ENCODE measurements at places on chromosomes 4 and X.

- DNase-seq, result no peak
Measured at GRCh38 chrX:74453178-74453577, 31.9 kb downstream of the SLC16A2 start.

DNA sequence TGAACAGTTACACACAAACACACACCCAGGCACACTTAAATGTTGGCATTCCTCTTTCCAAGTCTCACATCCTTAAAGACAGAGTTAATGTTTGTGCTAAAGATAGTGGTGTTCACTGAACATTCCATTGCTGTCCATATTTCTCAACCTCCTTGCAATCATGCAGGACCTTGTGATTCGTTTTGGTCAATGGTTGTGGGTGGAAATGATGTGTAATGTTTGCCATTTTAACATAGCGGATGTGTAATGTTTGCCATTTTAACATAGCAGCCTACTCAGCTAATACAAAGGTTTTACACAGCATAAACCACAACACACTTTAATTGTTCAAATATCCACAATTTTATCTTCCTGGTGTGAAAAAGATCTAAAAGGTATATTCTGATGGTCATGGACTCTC lies 93.9 kb downstream of the CEP44 start:
- DNase-seq, result no peak

DNA sequence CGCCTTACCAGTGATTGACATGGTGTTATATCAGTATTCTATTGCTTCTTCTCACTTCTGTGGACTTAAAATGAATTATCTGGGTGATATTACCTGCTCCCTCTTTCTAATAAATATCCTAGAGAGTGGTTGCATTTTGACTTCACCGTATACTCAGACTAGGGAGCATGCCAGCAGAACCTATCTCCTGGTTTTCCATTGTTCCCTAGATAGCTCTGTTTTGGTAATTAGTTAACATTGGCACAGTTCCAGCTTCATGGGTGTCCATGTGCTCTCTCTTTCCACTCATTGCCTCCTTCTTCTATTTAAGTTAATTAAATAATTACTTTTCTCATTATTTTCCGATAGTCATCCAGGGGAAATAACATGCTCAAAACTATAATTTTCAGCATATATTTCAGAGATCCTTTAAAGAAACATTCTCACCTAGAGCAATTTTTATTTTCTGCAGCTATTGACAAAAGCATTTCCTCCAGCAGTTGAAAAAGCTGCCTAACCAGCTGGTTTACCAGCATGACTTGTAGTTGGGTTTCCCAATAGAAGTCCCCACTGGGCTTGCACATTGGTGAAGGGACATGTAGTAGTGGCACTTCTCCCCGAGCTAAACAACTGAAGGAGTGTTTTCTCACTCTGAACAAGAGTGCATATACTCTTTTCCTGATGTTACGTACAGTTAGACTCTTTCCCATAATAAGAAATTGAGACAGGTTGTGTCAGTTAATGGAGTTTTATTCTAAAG lies 27.9 kb upstream of the PAPSS1 start:
- no peak for DNase-seq

DNA sequence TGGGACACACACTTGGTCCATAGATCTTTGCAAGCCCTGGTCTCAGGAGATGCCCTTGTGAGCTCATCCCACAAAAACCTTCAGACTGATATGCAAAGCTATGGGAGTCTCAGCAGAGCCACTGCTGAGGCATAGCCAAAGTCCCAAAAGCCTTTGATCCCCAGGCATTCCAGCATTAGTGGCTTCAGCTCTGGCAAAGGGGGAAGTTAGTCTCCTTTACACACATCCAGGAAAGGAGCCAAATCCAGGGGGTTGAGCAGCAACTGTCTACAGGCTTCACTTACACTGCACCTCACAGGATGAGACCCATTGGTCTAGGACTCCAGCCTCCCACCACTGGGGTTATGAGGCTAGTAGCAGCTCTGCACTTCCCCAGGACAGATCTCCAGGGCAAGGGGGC lies 14.0 kb downstream of the PF4 start:
- no peak for DNase-seq

DNA sequence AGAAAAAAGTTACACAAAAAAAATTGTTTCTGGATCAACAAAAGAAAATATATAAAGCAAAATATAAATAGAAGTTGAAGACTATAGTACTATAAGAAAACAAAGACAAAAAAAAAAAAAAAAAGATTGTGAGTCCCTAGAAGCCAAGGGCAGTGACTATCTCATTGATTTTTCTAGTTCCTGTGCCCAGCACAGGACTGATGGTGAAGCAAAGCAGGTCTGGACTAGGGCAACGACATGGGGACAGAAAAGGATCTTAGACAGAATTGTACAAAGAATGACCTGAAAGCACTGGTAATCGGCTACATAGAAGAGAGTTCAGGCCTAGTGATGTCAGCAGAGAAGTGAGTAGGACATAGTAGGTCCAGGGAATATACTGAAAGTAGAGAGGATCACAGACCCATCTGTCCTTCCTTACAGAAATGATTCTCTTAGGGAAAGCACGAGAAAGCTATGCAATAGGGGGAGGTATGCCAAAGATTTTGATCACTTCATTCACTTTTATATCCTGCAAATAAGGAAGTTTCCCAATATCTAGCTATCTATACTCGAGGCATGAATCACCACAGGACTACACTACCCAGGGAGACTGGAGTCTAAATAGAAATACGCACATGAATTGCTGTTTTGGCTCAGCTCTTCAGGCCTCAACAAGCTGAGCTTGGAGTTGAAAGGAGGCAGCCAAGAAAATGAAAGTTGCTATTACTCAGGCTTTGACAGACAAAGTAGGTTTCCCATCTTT lies 230.9 kb upstream of the GPC4 start:
- DNase-seq, result peak; percentile 78

GRCh38 chr4:119728692-119729593 lies 100.3 kb upstream of the PDE5A start:
- peak; percentile 9 for DNase-seq

DNA sequence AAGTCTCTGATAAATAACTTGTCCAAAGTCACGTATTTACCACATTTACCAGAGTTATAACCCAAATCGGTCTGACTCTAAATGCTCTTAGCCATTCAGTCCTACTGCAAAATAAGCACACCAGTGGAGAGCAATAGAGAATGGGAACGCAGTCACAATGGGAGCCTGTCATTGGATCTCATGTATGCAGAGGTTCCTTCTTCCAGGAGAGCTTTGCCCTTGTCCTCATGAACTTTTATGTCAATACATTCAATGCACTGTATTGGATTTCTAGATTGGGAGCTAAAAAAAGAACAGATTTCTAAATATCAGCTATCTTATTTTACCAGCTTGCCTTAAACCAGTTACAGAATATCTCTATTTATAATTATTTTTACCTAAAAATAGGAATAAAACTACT lies 149.1 kb upstream of the CXXC4 start:
- DNase-seq, result no peak

All from AG10803 (cell line).